Activated naive CD4-positive, alpha-beta T cell treated with anti-CD3 and anti-CD28 coated beads for 36 hours (primary cell): ENCODE measurements at places on chromosomes 11 and 22.

GRCh38 chr11:80849253-80849652, 1408.4 kb upstream of the TENM4 start:
- DNase-seq, result no peak

DNA sequence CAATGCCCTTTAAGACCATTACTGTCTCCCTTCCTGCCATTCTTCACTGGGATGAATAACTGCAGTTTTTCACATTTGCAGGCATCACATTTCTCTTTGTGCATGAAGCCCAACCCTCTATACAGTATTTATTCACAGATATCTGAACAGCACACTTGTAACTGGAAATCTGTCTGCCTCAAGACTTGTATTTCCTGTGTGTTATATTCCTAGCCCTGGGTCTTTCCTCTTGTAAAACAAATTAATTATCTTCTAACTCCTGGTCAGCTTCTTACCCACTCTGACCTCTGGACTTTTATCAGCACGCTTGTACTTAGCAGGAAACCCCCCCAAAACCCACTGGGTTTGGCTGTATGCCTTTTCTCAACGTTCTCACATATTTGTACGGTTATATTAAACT, 2.0 kb downstream of the CSRP3 start:
- DNase-seq, result no peak

DNA sequence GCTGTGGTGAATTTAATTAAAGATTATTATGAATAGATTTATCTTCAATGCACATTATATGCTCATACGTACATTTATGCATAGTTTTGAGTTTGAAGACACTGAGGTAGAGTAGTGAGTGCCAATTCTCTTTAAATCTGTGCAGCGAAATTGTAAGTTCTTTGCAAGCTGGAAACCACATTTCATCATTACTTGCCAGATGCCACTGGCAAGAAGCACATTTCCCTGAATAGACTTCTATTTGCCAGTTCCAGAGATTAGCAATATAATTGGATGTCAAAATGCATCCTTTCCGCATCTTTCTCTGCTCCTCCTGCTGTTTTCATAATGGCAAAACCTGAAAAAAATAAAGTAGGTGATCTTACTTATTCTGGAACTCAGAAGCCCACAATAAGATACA, 448.0 kb downstream of the LUZP2 start:
- DNase-seq, result no peak

DNA sequence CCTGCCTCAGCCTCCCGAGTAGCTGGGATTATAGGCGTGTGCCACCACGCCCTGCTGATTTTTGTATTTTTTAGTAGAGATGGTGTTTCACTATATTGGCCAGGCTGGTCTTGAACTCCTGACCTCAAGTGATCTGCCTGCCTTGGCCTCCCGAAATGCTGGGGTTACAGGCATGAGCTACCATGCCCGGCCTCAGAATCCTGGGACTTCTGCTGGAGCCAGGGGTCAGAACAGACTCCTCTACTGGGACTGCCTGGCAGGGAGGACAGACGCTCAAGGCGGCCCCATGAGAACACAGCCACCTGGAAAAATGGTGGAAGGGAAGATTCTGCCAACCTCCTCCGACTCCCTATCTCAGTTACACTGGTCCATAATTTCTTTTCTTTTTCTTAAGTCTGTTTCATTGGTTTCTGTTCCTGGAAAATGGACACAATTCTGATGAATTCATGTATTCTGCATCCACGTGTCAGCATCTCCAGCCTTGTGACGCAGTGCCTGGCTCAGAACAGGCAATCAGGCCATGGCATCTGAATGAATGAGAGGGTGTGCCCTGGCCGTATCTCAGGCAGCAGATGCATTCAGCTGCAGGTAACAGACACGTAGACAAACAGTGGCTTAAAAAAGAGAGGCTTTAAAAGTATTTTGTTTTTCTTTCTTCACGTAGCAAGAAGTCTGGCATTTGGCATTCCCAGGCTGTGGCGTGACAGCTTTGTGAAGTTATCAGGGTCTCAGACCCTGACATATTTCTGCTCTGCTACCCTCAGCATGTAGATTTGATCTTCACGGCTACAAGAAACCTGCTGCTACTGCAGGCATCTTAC, 4.8 kb downstream of the SMIM38 start:
- DNase-seq, result no peak

DNA sequence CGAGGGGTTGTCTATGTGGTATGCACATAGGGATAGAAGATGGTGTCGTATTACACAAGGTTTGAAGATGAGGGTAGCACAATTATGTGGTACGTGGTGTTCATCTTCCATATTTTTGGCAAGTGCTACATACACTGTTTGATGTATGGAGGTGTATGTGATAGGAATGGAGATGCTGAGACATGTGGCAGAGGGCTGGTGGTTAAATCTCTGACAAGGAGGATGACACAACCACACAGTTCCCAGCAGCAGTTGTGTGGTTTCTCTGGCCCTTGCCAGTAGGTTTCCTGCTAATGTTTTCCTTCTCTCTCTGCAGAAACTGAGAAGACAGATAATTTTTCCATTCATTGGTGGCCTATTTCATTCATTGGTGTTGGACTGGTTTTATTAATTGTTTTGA, 17.0 kb downstream of the NCR3LG1 start:
- no peak for DNase-seq

DNA sequence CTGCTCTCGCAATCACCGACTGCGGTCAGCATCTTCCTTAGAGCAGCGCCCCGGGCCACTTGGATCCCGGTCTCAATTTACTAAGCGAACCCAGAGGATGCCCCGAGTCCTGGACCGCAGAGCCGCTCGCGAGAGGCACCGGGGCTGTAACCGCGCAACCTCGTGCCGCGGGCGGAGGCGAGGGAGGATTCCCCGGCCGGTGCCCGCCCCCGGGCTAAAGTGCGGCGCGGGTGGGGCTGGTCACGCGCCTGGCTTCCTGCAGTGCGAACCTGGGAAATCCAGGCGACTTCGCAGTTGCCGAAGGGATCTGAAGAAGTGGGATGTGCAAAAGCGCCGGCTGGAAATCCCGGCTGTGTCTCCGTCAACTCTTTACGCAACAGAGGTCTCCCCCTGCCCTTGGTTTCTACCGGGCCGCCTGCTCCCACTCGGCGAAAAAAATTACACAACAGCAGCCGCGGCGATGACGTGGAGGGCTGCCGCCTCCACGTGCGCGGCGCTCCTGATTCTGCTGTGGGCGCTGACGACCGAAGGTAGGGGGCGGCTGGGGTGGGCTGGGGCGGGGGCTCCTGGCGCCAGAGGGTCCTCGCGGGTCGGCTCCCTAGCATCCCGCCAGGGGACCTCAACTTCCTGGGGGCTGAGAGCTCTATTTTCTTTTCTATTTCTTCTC, at the start of gene NCR3LG1:
Gene NCR3LG1, plus strand, starts transcription at position 291 of the 667 bp plus-strand sequence. Its CDS starts 170 bp downstream, at position 461.
- DNase-seq, result peak; percentile 62

DNA sequence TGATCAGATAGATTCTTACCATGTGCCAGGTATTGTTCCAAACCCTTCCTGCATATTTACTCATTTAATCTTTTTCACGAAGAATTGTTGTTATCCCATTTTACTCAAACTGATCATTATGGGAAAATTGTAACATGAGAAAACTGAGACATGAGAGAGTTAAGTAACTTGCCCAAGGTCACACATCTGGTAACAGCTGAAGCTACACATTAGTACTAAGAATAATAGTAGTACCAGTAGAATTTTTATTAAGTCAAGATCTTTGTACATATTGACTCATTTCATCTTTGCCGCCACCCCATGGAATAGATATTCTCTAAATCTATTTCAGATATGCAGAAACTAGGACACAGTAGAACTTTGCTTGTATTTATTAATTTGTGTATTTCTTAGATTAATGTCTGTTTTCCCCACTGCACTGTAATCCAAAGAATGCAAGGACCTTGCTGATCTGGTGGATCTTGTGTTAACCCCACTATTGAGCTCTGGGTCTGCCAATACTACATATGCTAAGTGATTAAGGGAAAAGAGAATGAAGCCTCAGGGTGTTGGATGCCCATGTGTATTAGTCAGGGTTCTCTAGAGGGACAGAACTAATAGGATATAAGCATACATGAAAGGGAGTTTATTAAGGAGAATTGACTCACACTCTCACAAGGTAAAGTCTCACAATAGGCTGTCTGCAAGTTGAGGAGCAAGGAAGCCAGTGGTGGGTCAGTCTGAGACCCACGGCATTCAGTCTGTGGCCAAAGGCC, 72.8 kb downstream of the PARVA start:
- no peak for DNase-seq

DNA sequence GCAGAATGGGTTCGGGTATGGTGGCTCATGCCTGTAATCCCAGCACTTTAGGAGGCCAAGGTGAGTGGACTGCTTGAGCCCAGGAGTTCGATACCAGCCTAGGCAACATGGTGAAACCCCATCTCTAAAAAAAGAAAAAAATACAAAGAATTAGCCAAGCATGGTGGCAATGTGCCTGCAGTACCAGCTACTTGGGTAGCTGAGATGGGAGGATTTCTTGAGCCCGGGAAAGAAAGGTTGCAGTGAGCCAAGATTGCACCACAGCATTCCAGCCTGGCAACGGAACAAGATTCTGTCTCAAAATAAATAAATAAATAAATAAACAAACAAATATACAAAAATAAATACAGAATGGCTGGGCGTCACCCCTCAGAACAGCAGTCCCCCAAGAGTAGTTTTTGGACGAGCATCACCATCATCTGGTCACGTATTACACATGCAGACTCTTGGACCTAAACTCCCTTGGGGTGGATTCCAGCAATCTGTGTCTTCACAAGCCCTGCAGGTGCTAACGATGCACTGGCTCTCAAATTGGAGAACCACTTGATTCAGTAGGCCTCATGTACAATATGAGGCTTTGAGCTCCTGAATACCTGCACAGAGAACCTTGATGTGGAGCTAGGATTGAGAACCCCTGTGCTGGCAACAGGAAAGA, 33.5 kb downstream of the CLMP start:
- DNase-seq, result no peak

DNA sequence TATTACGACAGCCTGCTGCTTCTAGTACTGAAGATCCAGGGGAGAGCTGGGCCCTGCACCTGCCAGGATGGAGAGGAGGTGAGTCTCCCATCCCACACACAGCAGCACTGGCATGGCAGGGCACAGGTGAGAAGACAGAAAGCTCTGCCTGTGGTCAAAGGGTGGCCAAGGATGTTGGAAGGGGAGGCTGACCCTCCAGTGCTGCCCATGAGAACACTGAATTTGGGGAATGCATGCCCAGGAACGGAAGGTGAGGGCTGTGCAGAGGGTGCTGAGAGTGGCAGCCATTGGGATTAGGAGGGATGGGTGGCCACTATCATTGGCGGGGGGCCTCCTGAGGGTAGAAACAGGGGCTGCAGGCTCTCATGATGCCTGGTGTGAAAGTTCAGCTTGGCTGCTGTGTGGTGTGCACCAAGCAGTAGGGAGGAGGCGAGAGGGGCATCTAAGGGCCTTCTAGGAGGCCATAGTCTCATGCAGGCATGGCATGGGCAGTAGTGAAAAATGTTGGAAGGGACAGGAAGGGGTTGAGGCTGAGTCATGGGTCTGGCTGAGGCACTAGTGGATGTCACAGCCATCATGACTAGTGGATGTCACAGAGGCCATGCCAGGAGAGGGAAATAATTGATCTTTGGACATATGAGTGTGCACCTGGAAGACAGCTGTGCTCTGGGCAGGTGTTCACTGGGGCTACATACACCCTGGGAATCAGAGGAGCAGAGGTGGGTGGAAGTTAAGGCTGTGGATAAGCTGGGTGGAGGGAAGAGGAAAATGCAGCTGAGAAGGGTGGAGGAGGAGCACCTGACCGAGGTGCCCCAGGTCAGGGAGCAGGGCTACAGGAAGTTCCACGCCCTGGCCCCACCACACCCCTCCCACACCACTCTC, 2.5 kb upstream of the LRRC74B start:
- DNase-seq, result no peak

DNA sequence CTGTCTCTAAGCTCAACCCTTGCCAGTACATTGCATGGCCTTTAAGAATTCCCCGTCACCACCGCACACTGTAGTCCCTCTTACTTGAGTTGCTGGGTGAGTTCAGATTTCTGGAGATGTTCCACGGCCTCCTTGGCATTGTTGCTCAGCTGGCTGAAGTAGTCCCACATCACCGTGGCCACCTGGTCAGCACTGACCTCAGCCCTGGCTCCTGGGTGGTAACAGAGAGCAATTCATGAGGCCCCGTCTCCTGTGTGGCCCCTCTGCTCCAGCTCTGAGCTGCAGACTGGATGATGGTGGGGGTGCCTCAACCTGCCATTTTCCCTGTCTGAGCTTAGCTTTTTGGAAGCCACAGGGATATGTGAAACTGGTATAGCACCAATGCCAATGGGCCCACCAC, 529 bp downstream of the APOA4 start:
- no peak for DNase-seq

GRCh38 chr22:36727927-36728488, 24.5 kb upstream of the CACNG2 start:
- DNase-seq, result no peak

GRCh38 chr11:64359712-64360445, 917 bp downstream of the RPS6KA4 start:
- DNase-seq, result peak; percentile 49

DNA sequence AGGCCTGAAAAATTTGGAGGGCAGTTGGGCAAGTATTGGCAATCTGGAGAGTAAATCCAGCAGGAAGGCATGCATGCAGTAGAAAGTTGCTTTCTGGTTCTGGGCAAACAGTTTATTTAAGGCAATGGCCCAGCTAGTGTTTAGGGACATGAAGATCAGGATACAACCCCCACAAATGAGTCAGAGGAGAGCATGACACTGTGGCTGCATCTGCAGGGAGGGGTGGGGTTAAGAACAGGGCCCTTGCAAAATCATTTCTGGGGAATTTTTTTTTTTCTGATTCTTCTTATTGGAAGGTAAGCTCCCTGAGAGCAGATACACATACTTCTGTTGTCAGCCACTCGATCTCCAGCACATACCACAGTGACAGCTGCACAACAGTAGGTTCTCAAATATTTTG, 61.1 kb downstream of the FDX1 start:
- DNase-seq, result no peak

GRCh38 chr11:32831221-32831620, 1.5 kb downstream of the PRRG4 start:
- no peak for DNase-seq

DNA sequence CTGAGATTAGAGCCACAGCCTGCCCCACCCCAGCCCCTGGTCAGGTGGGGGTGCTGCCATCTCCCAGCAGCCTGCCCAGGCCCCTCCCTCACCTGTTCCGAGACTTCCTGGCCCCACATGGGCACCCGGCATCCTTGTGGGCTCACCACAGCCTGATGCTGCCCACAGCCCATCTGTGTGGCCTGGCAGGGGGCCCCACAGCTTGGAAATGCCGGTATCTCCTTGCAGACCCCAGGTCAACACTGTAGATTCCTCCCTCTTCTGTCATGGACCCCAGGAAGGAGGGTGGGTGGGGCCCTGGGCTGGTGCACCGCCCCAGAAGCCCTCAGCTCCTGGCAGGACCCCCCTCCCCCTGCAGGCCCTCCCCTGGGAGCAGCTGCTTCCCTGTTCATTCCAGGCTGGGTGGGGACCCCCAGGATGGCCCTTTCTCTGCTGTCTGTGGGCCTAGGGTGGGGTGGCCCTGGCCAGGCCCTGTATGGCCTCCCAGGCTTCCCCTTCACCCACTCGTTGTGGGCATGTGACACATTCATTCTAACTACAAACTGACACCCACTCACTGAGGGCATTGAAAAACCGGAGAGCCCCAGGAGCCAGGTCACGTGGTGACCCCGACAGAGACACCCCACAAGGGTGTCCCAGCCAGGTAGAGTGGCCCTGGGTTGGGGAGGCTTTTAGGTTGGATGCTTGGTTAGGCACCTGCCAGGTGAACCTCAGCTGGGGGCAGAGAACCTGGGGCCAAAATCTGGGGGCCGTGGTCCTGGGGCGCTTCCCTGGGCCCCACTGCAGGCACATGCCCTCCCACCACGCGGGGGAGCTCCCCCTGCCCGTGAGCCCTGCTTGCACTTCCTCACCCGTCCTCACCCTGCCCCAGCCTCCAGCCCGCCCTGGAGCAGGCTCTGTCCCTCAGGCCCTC, 44.1 kb upstream of the CCDC188 start:
- DNase-seq, result no peak
